ENCODE measurements at places on chromosomes 2 and 18. TPM values are rescaled to one million over a fixed set of nuclear protein-coding genes. Genes with fewer than 3 reads are reported as not detected.

The SPEG gene
- total RNA-seq: 14.3 TPM

The HNRNPA3 gene
- 40.8 TPM for total RNA-seq

The AGXT gene
- not detected for total RNA-seq

The PRSS56 gene
- not detected for total RNA-seq

The GPR45 gene
- total RNA-seq: not detected

The CCDC121 gene
- 11.6 TPM for total RNA-seq

The AGBL5 gene
- 18.2 TPM for total RNA-seq

The PLGLB1 gene
- 8.4 TPM for total RNA-seq

The MC5R gene
- total RNA-seq: not detected

The DSC2 gene
- total RNA-seq: 50.4 TPM

The KCNK3 gene
- 0.76 TPM for total RNA-seq

The SCYGR4 gene
- not detected for total RNA-seq

The TRIM54 gene
- total RNA-seq: not detected

The CDH20 gene
- total RNA-seq: 1.5 TPM

The ST8SIA3 gene
- 0.13 TPM for total RNA-seq

The HOXD1 gene
- total RNA-seq: 2.5 TPM

The UGT1A8 gene
- total RNA-seq: 9.0 TPM

The ATOH8 gene
- 9.8 TPM for total RNA-seq

The TXNDC2 gene
- not detected for total RNA-seq

The ERMN gene
- total RNA-seq: 0.40 TPM

The DNAH7 gene
- total RNA-seq: 2.3 TPM

The SPDYA gene
- total RNA-seq: not detected

The MALT1 gene
- total RNA-seq: 25.7 TPM

The ANO7 gene
- total RNA-seq: 89.1 TPM

The RGPD5 gene
- total RNA-seq: 50.1 TPM

The EFR3B gene
- 0.47 TPM for total RNA-seq

The SERPINB5 gene
- total RNA-seq: 22.1 TPM

The IL1R1 gene
- total RNA-seq: 43.2 TPM

The SKA1 gene
- total RNA-seq: 5.8 TPM

The FOXD4L1 gene
- not detected for total RNA-seq

The SCN7A gene
- 3.4 TPM for total RNA-seq

The IL36RN gene
- total RNA-seq: not detected

The LGALSL gene
- total RNA-seq: 56.1 TPM

The GDF7 gene
- total RNA-seq: 0.35 TPM

The PER2 gene
- total RNA-seq: 65.2 TPM

The COA5 gene
- total RNA-seq: 32.7 TPM

The ALPP gene
- not detected for total RNA-seq

The FABP1 gene
- 2,513 TPM for total RNA-seq

The C2orf72 gene
- 9.9 TPM for total RNA-seq

The NDC80 gene
- 1.4 TPM for total RNA-seq

The SIX3 gene
- total RNA-seq: not detected

The SUMO1 gene
- total RNA-seq: 80.6 TPM

The ONECUT2 gene
- total RNA-seq: not detected

The ALK gene
- total RNA-seq: 1.3 TPM

The AFF3 gene
- 216 TPM for total RNA-seq

All from Peyer's patch (tissue), 4 donors.